Stimulated activated CD8-positive, alpha-beta memory T cell treated with anti-CD3 and anti-CD28 coated beads, Interleukin-7, amount 100 ng/mL, for 4 hours (primary cell): ENCODE measurements at places on chromosomes 13 and 19.

GRCh38 chr19:7480222-7480969, 8.4 kb downstream of the PEX11G start:
- no peak for DNase-seq

DNA sequence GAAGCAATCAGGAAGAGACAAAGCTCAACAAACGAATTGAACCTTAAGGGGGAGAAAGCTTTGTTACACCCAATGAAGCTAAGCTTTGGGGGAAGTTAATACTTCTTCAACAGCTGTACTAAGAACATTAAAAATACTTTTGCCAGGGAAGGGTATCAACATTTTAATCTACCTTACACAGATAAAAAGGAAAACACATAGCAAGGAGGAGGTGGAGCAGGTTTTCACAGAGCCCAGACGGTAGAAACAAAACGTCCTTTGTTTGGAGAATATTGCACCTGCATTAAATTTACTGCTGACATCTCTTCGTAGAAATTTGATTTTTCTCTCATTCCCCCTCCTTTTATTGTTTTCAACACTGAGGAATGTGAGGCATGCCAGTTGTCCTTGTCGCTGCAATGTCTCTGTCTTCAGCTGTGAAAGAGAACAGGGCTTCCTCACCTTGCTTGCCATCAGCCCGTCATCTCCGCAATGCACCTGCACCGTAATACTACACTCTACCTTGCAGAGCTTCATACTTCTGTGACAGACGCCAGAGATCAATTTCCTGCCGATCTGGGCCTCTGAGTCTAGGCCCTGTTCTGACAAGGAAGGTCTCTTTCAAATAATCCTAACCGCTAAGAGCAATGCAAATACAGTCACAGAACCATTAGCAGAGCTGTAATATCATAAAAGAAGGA, 270.8 kb downstream of the SPRY2 start:
- no peak for DNase-seq

DNA sequence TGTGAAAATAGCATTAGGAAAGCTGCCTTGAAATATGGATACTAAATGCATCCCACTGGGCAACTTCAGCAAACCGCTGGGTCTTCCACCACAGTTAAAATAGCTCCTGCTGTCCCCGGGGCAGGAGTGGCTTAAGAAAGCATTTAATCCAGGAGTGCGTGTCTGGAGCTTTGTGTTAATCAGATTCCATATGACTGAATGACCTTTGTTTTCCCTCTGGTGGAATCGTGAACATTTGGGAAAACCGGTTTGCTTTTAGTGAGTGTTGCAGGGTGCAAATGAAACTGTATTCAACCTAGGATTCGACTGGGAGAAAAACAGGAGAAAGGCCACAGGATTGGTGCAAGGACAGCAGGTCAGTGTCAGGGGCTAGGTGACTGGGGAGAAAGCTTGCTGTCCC, 237.6 kb upstream of the MAB21L1 start:
- DNase-seq, result no peak

- DNase-seq, result no peak
Measured at GRCh38 chr19:32813862-32814425, 55.6 kb downstream of the SLC7A9 start.

DNA sequence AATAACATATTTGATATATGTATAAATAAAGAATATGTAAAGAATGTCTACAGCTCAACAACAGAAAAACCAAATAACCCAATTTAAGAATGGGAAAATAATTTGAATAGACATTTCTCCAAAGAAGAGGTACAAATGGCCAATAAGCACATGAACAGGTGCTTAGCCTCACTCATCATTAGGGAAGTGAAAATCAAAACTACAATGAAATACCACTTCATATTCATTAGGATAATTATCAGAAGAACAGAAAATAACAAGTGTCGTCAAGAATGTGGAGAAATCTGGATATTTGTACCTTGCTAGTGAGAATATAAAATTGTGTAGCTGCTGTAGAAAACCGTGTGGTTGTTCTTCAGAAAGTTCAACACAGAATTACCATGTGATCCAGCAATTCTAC, 8.4 kb upstream of the SUPT20H start:
- DNase-seq, result no peak

DNA sequence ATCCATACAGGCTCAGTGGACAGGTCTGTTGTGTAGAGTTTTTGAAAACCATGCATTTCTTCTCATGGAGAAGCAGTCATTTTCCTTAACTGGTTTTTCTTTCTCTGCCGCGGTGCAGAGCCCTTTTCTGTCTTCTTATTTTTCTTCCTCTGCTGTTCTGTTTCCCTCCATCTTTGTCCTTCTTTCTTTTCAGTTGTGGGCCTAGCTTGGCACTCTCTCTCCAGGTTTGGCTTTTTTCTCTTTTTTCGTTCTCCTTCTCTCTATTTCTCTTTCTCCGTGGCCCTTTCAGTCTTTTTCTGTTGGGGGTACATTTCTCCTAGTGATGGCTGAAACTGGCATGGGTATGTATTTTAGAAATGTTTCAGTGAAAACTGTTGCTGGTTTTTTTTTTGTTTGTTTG, 24.1 kb downstream of the NFIX start:
- no peak for DNase-seq

GRCh38 chr19:373391-374182, 29.0 kb upstream of the MIER2 start:
- no peak for DNase-seq

- no peak for DNase-seq
Measured at GRCh38 chr19:4456476-4456842, 1.1 kb downstream of the UBXN6 start.

DNA sequence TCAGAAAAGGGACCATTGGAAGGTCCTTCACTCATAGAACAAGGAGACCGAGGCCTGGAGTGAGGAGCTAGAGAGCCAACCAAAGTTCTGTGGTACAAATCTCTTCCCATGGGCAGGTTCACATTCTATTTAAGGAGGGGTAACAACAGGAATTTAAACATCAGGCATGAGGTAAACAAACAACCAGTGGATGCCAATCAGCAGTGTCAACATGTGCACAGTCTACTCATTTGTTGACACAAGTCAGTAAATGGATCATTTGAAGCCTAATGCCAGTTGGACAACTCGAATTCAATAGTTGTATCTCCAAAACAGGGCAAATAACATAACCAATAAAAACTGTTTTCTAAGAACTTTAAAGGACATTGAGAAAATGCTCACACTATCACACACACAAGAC, 6.3 kb upstream of the DOCK9 start:
- no peak for DNase-seq

- no peak for DNase-seq
Measured at GRCh38 chr19:39568604-39569003, 28.6 kb upstream of the EID2 start.

DNA sequence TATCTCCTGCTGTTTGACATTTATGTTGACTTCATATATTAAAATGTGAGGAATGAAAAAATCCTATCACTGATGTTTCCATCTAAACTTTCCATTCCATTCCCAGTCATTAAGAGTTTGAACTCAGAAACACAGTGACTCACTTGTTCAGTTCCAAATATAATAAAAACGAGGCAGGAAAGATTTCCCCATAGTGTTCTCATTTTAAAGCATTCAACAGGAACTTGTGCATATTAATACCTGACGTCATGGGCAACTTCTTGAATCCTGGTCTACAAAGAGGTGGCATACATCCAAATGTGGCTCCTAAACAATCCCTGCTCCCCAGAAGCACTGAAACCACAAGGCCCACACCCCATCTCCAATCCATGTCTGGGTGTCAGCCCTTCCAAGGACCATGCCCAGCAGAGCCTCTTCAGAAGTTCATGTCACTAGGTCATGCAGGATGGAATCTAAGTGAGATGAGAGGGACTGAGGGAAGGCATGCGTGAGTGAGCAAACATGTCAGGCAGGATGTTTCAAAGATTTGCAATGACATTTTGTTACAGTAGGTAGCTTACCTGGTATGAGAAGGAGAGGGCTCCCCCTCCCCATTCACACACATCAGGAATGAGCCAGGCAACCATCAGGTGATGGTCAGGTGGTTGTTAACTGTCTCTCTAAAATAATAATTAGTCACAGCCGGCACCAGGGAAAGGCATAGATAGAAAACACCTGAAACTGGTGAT, 9.4 kb upstream of the ERVV-2 start:
- DNase-seq, result no peak

GRCh38 chr19:50877338-50877737, 4.1 kb downstream of the KLK2 start:
- DNase-seq, result no peak

GRCh38 chr13:50306156-50306555, 290.9 kb downstream of the KCNRG start:
- DNase-seq, result no peak

DNA sequence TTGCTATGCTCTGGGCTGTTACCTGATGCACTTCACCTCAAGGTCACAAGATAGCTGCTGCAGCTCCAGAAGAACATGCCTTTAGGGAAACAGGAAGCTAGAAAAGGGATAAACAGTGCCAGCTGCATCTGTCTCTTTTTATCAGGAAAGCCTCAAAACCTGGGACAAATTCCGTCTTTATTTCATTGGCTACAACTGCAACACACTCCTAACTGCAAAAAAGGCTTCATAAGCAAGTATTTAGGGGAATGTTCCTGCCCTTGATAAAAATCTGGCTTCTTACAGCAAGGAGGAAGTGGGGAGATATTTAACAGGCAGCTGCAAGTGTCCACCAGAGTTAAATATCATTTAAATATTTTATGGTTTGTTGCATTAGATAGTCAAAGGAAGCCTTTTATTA, 34.2 kb upstream of the SERTM1 start:
- DNase-seq, result no peak

- DNase-seq, result no peak
Measured at GRCh38 chr13:99273128-99273527, 14.9 kb upstream of the GPR18 start.

GRCh38 chr13:25945596-25945995, 106.2 kb downstream of the SHISA2 start:
- DNase-seq, result no peak

DNA sequence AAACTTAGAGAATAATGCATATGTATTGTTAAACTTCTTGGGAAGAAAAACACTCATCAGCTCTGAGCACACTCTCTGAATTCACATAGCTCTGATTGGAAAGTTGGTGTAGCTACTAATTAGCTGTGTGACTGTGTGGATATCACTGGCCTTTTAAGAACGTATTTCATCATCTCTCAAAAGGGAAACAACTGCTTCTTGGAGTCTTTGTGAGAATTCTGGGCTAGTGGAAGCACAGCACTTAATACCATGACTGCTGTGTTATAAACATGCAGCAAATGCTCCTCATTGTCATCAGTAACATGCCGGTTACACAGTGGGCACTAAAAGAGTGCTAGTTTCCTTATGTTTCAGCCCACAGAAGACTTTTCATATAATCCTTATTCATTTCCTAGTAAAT, 220.9 kb upstream of the CSNK1A1L start:
- DNase-seq, result no peak

DNA sequence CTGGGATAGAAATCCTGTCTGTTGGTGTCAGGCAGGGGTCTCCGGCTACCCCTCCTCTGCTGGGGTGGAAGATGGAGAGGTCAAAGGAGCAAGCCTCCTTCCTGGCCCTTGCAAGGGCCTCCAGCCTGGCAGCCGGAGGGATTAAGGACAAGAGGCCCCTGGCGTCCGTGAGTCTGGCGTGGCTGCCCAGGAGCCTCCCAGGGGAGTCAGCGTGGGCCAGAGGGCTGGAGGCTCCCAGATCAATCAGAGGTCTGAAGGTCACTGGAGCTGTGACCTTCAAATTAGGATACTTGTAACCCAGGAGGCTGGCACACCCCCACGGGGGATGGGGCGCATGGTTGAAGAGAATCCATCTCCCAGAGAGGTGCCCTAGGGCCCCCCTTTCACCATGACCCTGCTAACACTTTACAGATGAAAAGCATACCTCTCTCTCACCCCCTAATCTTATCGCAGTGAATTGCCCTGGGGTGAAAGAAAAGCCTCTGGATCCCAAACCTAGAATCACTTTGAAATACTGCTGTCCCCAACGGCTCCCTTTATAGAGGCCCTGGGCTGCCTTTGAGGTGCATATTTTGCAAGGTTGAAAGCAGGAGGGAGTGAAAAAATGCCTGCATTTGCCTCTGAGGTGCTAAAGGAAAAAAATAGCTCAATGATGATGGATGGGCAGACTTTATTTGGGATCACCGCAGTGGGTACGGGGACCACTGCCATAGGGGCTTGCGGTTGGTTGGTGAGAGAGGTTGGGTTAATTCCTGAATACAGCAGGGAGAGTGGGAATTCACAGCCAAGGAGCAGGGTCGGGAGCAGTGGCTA, 44.9 kb upstream of the PEG3 start:
- DNase-seq, result no peak

DNA sequence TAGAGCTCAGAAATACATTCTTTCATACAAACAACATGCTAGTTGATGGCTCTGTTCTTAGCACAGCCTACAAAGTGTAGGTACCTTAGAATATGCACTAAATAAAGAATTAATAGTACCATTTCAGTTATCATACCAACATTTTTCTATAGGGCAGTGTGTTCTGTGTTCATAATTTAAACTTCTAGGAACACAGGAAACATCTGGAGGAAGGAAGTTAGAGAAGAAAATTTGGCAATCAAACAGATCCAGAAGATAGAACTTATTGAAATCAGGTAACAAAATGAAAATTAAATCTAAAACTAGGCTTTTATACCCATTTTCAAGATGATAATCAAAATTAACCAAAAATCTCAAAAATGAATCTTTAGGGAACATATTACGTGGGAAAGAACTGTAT, 527.5 kb downstream of the DCT start:
- no peak for DNase-seq

GRCh38 chr13:33016414-33017322, at the start of gene KL:
Gene KL (plus strand): TSS chr13:33016423. CDS start chr13:33016441, 18 bp downstream.
- DNase-seq, result no peak

- DNase-seq, result no peak
Measured at GRCh38 chr13:103952183-103952582, 886.0 kb upstream of the SLC10A2 start.

DNA sequence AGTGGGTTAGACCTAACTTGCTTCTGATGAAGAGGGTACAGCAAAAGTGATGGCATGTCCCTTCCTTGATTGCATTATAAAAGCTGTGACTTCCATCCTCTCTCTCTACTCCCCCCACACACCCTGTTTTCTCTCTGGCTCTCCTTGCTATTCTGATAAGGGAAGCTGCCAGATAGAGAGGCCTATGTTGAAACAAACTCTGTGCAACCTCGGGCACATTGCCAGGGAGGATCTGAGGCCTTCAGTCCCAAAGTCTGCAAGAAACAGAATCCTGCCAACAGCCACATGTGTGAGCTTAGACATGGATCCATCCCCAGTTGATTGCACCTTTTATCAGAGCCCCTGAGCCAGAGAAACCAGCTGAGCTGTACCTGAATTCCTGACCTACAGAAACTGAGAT, 44.8 kb upstream of the ARGLU1 start:
- no peak for DNase-seq

GRCh38 chr19:13134626-13135025, 15.5 kb downstream of the STX10 start:
- DNase-seq, result no peak

DNA sequence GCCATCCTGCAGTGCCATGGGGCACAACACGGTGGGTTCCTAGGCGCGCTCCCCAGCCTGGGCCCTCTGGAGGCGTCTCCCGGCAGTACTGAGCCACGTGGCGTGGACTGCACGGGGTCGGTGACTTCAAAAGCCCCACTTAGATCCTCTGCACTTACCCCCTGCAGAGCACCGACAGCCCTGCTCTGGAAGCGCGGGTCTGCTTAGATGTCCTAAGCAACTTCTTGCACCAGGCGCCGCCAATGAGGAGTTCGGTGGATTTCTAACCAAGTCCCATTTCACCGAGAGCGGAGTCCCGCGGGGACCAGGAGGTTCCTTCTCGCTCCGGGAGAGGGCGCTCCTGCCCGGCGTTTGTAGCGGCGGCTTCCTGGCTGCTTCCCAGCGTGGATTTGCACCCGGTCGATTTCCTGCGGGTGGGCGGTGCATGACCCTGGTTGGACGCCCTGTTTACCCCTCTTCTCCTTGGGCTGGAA, 25.2 kb upstream of the ZNF845 start:
- no peak for DNase-seq
